Glomerular endothelial cell (primary cell): ENCODE measurements at places on chromosomes 5 and 9. TPM values are rescaled to one million over a fixed set of nuclear protein-coding genes. Genes with fewer than 3 reads are reported as not detected.

DNA sequence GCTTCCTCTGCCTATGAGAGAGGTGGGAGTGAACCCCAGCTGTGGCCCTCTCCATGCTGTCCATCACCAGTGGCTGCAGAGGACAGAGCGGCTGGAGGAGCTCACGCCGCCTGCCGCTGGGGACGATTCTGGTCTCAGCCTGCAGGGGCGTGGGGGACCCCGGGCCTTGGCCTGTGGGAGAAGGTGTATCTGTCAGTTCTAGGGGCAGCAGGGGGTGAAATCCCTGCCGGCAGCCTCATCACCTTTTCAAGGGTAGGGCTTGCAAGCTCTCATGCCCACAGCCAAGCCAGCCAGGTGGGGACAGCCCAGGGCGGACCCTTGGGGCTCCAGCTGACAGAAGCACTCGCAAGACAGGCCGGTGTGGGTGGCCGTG lies 80.2 kb downstream of the TSPAN17 start:
- DNase-seq, result no peak

DNA sequence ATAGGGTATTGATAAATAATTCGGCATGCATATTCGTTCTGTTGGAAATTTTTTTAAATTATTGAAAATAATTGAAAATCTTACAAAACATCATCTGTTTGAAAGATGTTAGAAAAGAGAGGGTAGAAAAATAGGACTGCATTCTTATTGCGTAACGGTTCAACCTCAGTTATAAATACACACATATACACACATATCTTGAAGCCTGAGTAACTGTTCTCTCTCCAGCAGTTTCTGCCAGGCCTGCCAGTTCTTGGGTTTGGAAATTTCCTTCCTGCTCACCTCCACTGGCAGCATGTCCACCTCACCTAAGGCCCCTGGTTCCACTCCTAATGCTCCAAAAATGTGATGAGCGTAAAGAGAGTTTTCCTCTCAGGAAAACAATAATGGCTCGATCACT lies 9.1 kb downstream of the SPATA31E1 start:
- DNase-seq, result no peak

DNA sequence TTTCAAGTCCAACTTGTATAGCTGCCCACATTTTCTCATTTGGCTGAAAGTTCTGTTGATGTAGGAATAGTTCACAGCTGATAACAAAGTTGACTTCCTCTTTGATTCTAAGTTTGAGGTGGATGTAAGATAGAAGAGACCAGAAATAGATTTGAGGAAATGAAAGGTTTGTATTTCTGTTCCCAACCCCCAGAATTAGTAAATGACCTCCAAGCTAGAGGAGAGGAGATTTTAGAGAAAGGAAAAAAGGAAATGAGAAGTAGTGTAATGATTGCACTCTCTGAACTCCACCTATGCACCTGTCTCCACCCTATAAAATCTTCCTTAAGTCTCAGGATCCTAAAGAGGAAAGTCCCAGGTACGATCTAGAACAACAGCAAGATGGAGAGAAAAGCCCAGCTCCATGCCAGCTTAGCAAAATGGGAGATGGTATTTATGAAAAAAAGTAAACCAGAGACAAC lies 130.4 kb upstream of the POC5 start:
- DNase-seq, result no peak

- no peak for DNase-seq
These were observed at the start of gene SEC24A for GRCh38 chr5:134648425-134649162. Gene SEC24A, plus strand, starts transcription at chr5:134648785. Its CDS starts 292 bp downstream, at chr5:134649077.

DNA sequence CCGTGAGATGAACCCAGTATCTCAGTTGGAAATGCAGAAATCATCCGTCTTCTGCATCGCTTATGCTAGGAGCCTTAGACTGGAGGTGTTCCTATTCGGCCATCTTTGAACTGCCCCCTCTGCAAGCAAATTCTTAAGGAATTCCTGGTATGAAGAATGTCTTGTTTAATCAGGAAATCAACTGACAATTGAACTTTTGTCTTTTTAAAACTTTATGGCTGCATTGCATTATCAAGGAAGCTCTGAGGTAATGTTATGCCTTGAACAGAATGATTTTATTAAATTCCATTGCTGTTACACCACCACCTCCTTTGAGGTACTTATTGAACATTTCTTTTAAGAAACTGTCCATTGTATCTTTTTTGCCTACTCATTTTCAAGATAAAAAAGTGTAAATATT lies 1915.7 kb upstream of the CDH9 start:
- no peak for DNase-seq

DNA sequence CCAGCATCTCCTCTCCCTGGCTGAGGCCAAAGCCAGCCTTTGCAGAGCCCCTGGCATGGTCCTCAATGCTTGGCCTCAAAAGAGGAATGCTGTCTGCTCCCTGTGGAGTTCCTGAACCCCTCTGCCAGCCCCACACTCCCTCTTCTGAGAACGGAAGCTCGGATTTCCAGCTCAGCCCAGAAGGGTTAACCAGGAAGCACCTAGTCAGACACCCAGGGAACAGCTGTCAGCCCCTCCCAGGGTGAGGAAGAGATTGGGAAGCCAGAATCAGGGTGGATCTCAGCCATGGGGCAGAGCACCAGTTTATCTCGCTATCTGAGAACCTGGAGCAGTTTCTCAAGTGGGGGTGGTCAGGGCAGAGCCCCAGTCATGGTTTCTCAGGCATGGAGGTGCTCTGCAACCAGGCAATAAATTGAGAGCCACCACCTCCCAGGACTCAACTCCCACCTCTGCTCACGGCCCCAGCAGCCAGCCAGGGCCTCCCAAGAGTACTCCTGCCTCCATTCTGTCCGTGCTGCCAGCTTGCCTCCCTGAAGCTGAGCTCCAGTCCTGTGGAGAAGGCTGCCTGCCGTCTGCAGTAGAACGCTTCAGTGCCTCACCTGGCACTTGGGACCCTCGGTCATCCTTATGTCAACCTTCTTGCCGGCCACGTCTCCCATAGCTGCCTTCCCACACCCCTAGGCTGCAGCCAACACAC lies 7.6 kb downstream of the FOXE1 start:
- no peak for DNase-seq

DNA sequence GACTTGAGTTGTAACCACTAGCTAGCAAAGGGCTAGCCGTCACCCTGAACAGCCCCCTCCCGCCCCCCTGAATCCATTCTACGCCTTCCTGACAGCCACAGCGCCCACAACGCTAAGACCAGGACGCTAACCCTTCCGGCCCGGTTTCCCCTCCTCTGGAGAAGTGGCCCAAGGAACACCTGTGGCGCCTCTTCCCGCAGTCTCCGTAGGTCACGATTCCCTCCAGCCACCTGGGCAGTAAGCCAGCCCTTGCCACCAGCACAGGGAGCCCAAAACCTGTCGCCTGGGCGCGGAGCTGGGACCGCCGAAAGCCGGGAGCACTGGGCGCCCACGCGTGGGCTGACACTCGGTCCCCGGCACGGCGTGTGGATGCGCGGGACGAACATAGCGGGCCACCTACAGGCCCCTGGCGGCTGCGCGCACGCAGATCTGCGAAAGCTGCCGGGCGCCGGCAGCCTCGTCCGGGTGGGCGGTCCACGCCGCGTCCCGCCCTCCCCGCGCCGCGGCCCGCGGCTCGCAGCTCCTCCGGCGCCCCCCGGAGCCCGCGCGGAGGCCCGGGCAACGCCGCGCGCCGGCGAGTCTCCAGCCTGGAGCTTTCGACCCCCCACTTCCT lies 596 bp downstream of the IRF1 start:
- DNase-seq, result no peak

GRCh38 chr9:120830151-120830550 lies 12.6 kb downstream of the PSMD5 start:
- DNase-seq, result no peak

DNA sequence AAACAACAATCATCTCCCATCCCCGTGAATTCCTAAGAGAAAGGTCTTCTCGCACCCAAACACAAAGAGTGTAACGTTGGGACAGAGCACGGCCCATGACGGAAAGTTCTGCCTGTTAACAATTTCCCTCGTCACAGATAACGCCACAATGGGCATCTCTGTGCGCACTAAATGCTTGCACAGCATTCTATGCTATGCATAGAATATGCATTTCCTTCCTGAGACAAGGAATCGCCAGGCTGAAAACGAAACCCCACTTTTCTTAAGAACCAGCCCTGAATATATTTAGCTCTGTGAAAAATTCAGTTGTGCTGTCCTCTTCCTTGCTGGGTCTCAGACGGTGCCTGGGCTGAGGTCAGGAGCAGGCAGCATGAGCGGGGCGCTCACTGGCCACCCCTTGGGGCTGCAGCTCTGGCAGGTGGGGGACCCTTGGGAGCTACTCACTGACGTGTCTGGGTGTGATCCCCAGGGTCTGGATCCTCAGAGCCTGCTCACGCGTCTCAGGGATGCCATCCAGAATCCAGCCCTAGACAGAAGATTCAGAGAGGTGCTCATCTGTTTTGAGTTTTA lies 49.8 kb downstream of the AK8 start:
- no peak for DNase-seq

GRCh38 chr5:96529559-96529958 lies 96.5 kb upstream of the PCSK1 start:
- DNase-seq, result no peak

DNA sequence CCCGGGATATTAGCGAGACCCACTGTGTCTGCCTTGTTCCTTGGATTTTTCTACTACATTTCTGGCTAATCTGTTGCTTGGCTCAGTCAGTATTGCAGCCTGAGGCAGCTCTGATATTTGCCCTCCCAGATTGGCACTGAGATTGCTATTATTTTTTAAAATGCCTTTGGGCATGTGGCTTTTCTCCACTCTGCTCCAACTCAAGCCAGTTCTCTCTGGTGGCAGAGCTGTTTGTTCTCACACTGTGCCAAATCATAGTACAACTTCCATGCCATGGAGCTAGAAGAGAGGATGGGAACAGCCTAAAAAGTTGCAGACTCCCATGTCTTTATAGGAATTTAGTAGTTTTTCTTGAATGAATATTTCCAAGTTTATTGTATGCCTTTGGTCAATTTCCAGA lies 155.9 kb upstream of the ATP10B start:
- DNase-seq, result no peak

DNA sequence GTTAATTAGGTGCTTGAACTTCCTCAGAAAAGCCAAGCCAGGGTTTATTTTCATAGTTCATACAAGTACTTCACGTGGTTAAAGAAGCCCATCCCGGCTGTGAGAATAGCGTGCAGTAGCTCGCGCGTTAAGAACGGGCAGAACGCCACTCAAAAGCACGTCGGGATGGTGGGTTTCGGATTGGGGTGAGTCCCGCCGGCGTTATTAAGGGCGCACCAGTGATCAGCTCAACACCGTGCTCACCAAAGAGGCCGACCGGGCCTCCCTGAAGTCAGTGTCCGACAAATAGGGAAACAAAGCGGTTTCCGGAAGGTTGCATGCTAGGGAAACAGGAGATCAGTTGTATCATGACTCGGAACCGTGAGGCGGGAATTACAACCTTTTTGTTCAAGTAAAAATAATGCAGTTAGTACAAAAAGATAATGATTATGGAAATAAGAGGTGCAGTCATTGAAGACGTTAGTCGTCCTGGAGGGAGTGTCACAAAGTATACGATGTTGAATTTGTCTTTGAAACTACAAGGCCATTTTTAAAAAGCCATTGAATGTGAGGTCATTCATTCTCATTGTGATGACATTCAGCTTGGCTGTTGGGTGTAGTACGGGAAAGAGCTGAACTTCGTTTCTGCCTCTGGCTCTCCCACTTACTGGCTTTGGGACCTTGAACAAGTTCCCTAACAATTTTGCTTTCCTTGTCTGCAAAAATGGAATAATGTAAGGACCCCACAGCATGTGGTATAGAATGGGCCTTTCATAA lies 992 bp downstream of the SETD9 start:
- peak; percentile 25 for DNase-seq

DNA sequence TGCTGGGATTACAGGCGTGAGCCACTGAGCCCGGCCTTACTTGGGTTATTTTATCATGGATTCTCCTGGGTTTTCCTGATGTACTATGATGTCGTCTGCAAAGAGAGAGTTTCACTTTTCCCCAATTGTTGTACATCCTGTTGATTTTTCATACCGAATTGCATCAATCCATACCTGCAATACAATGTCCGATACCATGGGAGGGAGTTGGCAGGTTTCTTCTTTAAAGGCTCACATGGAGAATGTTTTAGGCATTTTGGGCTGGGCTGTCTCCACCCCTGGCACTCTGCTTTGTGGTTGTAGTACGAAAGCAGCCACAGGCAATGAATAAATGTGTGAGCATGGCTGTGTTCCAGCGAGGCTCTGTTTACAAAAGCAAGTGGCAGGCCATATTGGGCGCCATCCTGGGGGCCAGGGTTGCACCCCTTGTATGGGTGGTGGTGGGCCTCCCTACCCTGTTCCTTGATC lies 35.1 kb upstream of the EXOC3 start:
- no peak for DNase-seq

GRCh38 chr5:153893817-153894216 lies 144.9 kb downstream of the FAM114A2 start:
- no peak for DNase-seq

Gene SHISAL2B
- total RNA-seq, result not detected in 2 replicates

Gene CARTPT
- total RNA-seq, result not detected in 2 replicates

Gene PCDHGA2
- total RNA-seq, result 2.6 and 4.1 TPM in 2 replicates

Gene QRFP
- not detected in 2 replicates for total RNA-seq
